ENCODE measurements at places on chromosomes 5 and 9. TPM values are rescaled to one million over a fixed set of nuclear protein-coding genes. Genes with fewer than 3 reads are reported as not detected.

GRXCR2 gene
- not detected for total RNA-seq

ACSL6 gene
- 10.9 TPM for total RNA-seq

C1QTNF3 gene
- 2.7 TPM for total RNA-seq

PCDHB12 gene
- not detected for total RNA-seq

DNA sequence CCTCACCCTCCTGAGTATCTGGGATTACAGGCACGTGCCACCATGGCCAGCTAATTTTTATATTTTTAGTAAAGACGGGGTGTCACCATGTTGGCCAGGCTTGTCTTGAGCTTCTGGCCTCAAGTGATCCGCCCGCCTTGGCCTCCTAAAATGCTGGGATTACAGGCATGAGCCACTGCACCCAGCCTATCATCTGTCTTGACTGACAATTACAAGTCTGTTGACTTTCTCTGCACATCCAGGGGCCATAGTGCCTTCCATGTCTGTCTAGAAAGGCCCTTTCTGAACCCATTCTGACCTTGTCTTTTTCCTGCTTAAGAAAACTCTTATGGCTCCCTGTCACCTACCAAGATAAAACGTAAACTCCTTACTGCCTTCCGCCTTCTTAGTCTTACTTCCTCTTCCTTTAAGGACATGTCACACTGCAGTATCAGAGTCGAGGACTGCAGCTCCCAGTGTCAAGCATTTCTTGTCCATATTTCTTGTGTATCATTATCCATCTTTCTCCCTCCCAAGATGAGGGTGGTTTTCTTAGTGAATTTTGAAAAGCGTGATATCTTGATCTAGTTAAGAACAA is 49.9 kb upstream of the SHB start:
- no peaks in the 10 kb centered on the region for H3K4me1 ChIP-seq
- H3K36me3 ChIP-seq = no peaks in the 10 kb centered on the region
- no peak overlapping the region for H3K4me3 ChIP-seq
- H3K27ac ChIP-seq = no peak overlapping the region
- DNase-seq = peak; percentile 7

- H3K36me3 ChIP-seq = peaks cover 2% of the 10 kb centered on the region
- H3K4me3 ChIP-seq = no peak overlapping the region
- DNase-seq = no peak
- no peak overlapping the region for H3K27ac ChIP-seq
- H3K27me3 ChIP-seq = no peaks in the 10 kb centered on the region
- H3K4me1 ChIP-seq = no peaks in the 10 kb centered on the region
These were observed 41.3 kb downstream of the RECK start for GRCh38 chr9:36078051-36078450.

DNA sequence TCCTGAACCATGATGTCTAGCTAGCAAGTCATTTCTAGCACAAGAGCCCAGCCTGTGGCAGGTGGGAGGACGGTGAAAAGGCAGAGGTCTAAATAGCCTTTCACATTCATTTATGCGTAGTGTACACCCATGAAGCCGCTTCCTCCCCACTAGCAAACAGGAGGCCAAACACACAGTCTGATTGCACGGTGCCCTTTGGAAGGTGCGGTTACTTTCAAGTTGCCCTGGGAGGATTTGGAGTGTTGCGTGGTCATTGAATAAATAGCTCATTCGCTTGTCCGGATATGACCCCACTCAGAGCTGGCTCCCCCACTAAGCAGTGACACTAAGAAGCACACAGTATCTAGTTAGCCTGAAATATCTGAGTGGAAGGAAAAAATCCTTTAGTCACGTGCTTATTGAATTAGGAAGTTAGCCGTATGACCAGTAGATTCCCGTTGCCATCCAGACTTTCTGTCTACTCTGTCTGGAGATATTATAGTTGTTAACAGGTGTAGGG is 664 bp upstream of the ARSB start:
- peaks cover 3% of the 10 kb centered on the region for H3K27me3 ChIP-seq
- peak overlapping the region; percentile 97 for H3K27ac ChIP-seq
- H3K36me3 ChIP-seq = no peaks in the 10 kb centered on the region
- DNase-seq = peak; percentile 89
- H3K4me1 ChIP-seq = peaks cover 38% of the 10 kb centered on the region
- peak overlapping the region; percentile 88 for H3K4me3 ChIP-seq

GRCh38 chr9:34688329-34689115 is 2.6 kb downstream of the CCL19 start:
- no peaks in the 10 kb centered on the region for H3K4me1 ChIP-seq
- DNase-seq = no peak
- H3K36me3 ChIP-seq = no peaks in the 10 kb centered on the region

DNA sequence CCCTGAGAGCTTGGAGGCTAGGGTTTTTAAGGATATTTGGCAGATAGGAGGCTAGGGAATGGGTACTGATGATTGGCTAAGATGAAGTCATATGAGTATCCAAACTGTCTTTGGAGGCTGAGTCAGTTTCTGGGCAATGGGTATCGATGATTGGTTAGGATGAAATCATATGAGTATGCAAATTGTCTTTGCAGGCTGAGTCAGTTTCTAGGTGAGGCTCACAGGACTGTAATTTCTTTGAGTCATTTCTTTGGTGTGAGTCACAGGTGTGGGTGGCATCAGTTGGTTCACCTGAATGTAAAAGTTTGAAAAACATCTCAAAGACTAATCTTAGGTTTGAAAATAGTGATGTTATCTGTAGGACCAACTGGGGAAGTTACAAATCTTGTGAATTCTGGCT is 1068.0 kb downstream of the NR2F1-AS1 start:
- H3K36me3 ChIP-seq = no peaks in the 10 kb centered on the region
- no peak overlapping the region for H3K27ac ChIP-seq
- H3K4me1 ChIP-seq = no peaks in the 10 kb centered on the region
- no peak overlapping the region for H3K4me3 ChIP-seq

DNA sequence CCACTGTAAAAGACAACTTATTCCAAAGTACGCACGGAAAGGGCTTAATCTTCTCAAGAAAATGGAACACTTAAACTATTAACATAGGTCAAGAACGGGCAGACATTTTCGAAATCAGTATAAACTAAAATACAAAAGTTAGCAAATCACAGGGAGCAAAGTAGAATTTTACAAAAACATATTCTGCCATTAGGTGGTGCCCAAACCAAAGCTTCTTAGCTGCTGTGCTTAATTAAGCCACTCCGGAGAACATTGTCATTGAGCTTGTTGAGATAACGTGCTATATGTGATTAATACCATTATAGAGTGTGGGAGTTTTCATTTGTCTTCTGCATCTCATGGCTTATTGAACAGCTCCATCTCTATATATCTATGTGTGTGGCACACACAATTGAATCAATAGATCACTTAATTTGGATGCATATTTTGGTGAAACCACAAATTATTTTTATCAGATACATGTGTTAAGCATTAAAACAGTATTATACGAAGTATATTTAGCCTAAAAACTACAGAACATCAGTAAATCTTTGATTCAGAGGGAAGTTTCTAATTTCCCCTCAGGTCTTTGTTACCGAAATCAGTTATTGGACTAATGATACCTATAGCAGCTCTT is 23.4 kb downstream of the UBLCP1 start:
- H3K4me3 ChIP-seq = no peak overlapping the region
- no peak overlapping the region for H3K27ac ChIP-seq
- H3K4me1 ChIP-seq = no peaks in the 10 kb centered on the region
- peaks cover 4% of the 10 kb centered on the region for H3K36me3 ChIP-seq
- no peaks in the 10 kb centered on the region for H3K27me3 ChIP-seq

GRCh38 chr5:142684508-142685041 is 1.3 kb downstream of the FGF1 start:
- no peak for DNase-seq
- no peaks in the 10 kb centered on the region for H3K4me1 ChIP-seq
- no peaks in the 10 kb centered on the region for H3K36me3 ChIP-seq
- H3K27ac ChIP-seq = no peak overlapping the region

GRCh38 chr9:100087218-100087617 is 11.6 kb downstream of the ERP44 start:
- H3K36me3 ChIP-seq = peaks cover 5% of the 10 kb centered on the region
- peak overlapping the region; percentile 84 for H3K27ac ChIP-seq
- peaks cover 59% of the 10 kb centered on the region for H3K4me1 ChIP-seq
- peak overlapping the region; percentile 65 for H3K4me3 ChIP-seq
- DNase-seq = peak; percentile 44
- H3K27me3 ChIP-seq = no peaks in the 10 kb centered on the region

GRCh38 chr5:77960863-77961396 is 184.8 kb upstream of the TBCA start:
- no peaks in the 10 kb centered on the region for H3K36me3 ChIP-seq
- no peak overlapping the region for H3K27ac ChIP-seq
- H3K4me3 ChIP-seq = no peak overlapping the region
- peaks cover 55% of the 10 kb centered on the region for H3K27me3 ChIP-seq
- no peak for DNase-seq
- peaks cover 6% of the 10 kb centered on the region for H3K4me1 ChIP-seq

GRCh38 chr5:9713959-9714586 is 83.9 kb upstream of the TAS2R1 start:
- no peaks in the 10 kb centered on the region for H3K36me3 ChIP-seq
- H3K4me1 ChIP-seq = no peaks in the 10 kb centered on the region
- no peaks in the 10 kb centered on the region for H3K27me3 ChIP-seq
- no peak overlapping the region for H3K4me3 ChIP-seq

Data from activated CD8-positive, alpha-beta memory T cell treated with anti-CD3 and anti-CD28 coated beads, Interleukin-2, amount 10 ng/mL, durations not matched to agents 7 days and 5 days (primary cell).